Neural crest cell (in vitro differentiated cells): ENCODE measurements at places on chromosomes 1 and 21.

- DNase-seq = no peak
Measured at GRCh38 chr1:93969371-93969770, 60.1 kb upstream of the GCLM start.

DNA sequence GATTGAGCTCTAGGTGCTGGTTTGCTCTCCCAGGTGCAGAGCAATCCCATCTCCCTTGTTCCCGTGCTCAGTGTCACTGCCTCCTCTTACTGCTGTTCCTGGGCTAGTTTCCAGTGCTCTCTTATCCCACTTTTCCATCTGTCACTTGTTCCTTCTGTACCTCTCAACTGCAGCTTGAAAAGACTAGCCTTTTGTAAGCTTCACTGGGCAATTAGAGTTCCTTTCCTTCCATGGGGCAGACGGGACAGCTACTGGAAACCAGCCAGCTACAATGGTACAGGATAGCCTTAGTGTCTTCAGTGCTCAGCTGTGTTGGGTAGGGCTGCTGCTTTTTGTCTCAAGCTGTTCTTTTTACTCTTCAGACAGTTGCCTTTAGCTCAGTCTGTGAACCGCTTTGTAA is 31.6 kb downstream of the AGT start:
- no peak for DNase-seq

DNA sequence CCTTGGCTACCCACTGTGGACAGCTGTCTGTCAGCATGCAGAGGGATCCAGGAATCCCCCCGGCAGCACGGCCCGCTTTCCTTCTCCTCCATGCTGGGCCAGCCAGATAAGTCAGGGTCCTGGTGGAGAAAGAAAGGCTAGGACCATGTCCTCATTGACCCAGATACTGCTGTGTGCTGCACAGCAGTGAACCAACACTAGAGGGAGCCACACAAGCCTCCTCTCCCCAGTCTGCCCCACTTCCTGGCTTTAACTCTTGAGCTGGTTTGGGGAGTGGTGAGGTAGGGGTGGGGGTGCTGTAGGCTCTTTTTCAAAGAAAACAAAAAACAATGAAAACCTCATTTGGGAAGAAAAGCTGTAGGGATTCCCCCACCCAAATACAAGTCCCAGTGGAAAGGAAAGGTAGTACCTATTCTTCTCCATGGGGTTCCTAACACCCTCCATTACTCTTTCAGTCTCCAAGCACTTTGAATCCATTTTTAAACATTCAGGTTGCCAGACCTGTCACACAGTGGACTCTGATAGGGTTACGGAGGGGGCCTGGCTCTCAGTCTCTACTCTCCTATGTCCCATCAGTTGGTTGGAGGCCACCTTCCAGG is 84.9 kb upstream of the CD1D start:
- no peak for DNase-seq

- DNase-seq = no peak
Measured at GRCh38 chr1:26346274-26347033, 7.5 kb downstream of the CRYBG2 start.

GRCh38 chr1:47722909-47723580 is 274.1 kb downstream of the TRABD2B start:
- DNase-seq = no peak

- no peak for DNase-seq
Measured at GRCh38 chr1:2299131-2299627, 71.1 kb downstream of the SKI start.

GRCh38 chr1:151972542-151973248 is 21.0 kb downstream of the S100A10 start:
- no peak for DNase-seq

DNA sequence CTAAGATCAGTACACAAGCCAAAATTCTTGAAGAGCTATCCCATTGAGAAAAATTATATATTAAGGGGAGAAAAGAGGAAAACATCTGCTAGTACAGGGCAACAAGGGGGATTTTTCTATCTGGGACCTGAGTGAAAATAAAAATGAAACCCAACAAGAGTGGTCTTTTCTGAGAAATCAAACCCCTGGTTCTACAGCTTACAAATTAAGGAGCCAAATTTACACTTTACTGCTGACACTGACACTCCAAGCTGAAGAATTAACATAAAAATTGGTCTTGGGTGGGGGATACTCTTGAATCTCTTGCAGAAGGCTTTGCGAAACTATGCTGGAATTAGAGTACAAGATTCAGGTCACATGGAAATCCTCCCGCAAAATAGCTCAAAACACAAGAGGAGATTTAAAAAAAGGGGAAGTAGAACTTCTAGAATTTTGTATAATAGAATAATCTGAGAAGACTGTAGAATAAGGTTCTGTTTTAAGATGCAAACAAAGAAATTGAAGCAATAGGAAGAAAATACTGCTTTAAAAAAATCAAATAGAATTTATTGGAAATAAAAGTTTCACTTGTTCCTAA is 32.1 kb upstream of the HSPA13 start:
- DNase-seq = no peak

DNA sequence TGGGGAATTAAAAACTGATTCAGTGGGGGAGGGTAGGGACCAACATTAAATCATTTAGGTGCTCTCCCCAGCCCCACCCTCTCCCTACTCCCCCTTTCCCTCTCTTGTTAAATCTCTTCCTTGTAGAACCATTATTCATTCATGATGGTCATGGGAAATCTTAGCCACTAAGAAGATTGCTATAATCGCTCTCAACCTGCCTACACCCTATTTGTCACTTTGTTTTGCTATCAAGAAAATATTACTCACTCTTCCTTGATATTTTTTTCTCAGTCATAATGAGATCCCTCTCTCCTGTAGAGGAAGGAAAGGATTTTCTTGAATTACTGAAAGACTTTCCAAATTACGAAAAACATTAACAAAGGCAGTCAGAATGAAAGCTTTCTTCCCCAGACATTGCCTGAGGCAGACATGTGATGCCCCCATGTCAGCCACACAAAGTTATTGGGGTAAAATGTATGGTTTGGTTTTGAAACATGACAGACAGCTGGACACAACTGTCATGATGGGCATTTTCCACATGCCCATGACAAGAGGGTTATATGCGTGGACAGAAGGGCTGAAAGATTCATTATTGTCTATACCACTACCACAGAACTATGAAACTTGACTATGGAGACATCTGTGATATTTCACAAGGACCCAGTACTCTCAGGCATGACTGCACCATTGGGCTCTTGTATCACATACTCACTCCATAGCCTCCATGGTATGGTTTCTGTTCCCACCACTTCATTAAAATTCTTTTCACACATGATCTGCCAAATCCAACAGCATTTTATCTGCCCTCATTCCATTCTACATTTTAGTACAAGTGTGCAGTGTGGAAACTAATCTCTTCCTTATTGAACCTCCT is 420.1 kb downstream of the DISC1 start:
- DNase-seq = no peak

DNA sequence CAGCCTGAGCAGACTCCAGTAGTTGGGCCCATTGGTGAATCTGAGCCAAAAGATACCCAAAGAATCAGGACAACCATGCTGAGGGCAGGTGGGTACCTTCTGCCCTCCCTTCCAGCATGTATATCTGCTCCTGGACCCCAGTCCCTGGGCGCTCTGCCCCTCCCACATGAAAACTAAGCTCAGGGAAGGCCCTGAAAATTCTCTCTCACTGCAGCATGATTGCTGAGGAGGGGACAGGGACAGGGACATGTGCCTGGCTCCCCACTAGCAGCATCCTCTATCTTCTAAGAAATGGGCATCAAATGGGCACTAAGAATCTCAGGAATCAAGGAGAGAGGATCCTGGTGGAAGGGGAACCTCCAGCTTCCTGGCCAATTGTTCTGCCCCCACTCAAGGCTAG is 446.0 kb downstream of the MATN1 start:
- DNase-seq = no peak

DNA sequence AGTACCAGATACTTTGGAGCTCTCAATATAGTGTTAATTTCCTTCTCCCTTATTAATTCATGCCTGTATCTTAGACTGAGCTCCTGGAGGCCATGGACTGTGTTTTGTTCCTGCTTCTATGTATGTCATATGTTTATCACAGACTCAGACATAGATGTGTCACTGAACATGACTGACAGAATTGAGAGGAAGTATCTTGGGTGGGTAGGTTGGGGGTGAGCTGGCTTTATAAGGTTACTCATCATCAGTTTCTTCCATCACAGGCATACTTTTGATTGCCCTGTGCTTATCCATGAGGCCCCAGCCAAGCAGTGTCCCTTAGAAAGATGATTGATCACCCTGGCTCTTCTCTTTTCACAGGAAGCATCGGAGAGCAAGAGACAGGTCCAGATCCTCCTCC is 5.6 kb upstream of the SH3D21 start:
- DNase-seq = no peak
